Right hindlimb (tissue), 1 donor: ENCODE measurements at places on chromosomes 12 and 14.
A peak's percentile ranks its signal among the peaks of the same experiment; 100 is the strongest.

DNA sequence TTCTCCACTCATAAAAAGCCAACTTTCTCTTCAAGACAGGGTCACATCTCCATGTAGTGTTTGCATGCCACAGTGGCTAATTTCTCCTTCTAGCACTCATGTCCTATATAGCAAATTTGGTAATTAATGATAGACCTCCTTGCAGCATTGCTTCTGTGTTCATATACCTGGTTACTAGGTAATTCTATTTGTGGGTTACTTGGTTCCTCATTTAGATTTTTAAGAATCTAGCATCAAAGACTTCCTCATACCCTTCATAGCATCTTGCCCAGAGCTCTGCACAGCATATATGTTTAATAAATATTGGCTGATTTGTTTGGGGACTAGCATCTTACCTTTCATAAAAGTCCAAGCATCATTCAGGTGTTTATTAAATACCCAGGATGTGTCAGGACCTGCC, 152.1 kb downstream of the DUSP6 start:
- no peak for DNase-seq

GRCh38 chr12:117662620-117663395, 301.4 kb upstream of the NOS1 start:
- DNase-seq = no peak

DNA sequence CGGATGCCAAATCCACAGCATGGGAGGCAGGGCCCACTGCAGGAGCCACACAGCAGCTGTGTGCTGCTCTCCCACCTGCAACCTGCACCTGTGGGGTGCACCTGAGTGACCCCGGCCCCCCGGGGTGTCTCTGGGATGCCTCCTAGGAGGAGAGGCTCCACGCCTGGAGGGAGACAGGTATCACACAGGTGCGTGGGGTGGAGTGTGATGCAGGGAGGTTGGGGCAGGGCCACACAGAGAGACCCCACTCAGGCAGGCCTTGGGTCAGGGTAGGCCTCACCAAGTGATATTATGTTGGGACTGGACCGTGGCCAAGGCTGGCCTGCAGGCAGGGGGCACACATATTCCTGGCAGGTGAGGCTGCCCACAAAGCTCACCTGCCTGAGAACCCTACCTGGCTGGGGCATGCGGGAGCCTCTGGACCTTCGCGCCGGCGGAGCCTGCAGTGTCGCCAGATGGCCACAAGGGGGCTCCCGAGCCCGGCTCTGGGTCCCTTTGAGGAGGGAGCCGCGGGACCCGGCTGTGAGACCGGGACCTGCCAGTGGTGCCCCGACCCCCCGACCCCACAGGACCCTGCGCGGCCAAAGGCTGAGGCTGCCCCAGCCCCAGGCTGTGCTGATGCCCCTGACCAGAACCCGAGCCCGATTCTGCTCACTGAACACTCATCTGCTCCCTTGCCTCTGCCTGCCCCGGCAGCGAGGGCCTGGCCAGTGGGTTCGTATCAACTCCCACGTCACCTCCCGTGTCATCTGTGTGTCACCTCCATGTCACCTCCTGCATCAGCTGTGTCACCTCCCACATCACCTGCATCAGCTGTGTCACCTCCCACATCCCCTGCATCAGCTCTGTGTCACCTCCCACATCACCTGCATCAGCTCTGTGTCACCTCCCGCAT, 11.4 kb downstream of the TMEM121 start:
- DNase-seq = peak; percentile 51

DNA sequence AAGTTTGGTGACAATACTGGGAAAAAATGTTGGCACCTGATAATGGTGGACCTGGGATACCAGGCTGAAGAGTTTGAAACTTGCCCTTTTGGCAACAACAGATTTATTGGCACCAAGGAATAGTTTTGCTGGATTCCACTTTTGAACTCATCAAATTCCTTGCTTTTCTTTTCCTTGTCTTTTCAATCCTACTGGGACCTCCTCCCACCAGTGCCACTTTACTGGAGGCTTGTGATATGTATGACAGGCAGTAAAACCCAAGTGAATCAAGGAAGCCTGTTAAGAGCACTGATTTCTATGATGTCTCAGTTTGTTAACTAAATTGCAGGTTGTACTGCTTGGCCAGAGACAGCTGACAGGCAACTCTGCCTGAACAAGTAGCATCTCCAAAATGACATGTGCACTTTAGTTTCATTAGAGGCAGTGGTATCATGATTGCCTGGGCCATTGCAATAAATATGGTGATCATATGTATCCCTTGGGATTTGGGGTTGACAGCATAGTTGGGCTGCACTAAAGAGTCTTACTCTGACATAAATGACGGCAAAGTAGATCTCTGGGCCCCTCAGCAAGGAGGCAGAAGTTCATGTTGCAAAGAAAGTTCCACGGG, 565.4 kb downstream of the DIO2 start:
- DNase-seq = no peak
